ENCODE measurements at places on chromosomes 11 and 22.

DNA sequence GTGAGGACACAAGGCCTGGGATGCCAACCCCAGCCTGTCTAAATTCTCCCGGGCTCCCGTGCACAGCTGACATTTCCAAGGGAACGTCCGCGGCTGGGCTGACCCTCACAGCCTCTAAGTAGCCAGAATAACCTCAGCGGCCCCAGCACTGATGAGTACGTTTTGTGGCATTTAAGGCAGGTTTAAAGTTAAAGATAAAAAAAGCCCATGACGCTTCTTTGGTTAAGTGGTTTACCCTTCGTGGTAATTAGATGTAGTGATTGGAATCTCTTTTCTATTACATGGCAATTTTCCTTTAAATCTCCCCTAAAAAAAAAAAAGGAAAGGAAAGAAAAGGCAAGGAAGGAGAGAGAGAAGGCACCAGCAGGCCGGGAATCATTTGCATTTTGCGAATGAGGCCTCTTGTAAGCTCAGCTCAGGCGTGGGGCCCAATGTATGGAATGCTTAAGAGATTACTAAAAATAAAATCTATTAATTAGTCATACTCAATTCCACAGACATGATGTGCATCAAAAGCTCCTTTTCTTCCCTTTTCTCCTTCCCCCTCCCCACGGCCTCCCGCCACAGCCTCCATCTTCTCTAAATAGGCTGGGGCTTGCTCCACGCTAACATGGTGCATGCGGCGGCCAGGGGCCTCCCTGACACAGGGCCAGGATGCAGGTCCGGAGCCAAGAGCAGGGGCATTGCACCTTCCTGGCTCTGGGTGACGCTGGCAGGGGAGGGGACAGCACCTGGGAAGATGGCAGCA, 44.1 kb downstream of the MACROD1 start:
- DNase-seq: peak; percentile 87

DNA sequence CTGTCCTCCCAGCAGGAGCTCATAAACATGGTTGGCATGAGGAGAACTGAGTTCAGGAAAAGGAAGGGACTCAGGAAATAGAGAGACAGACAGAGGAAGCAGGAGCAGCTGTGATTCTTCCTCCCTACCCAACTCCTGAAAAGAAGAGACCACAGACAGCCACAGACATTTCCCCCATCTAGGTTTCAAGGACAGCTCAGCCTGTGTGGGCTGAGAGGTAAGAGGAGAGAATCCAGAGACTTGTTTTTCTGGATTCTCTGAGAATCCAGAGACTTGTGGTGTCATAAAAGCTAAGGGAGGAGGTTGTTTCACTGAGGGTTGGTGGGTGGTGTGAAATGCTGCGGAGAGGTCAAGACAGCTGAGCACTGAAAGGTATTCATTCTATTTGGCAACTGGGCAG, 19.0 kb upstream of the STK33 start:
- no peak for DNase-seq

DNA sequence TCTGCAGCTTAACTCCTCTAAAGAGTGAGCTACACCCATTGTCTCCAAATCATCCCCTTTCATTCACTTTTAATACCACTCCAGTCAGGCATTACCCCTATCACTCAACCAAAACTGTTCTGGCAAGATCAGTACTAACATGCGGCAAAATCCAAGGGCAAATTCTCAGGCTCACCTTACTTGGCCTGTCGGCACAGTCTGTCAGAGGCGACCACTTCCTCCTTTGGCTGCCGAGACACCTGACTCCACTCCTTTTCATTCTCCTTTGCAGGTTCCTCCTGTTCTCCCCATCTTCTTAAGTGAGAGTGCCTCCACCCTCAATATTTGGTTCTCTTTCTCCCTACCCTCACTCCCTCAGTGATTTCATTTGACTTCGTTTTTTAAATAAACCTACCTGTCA, 4.2 kb downstream of the C11orf91 start:
- DNase-seq: no peak

DNA sequence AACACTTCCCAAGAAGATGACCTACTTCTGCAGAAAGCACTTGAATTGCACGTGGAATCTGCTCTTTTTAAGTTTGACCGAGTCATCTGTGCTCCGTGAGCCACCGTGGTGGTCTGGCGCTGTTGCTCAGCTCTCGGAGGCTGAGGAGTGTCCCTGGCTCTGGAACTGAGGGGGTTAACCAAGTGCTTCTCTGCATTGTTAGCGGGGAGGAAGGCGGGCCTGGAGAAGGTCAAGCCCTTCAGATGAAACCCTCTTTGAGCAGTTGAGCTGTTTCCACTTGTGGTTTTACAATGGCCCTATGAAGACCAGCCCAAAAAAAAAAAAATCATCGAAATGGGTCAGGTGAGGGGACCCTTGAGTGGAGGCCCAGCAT, 286.4 kb downstream of the NTM start:
- DNase-seq: no peak

GRCh38 chr11:13384908-13385640, 77.9 kb downstream of the BTBD10 start:
- peak; percentile 72 for DNase-seq

GRCh38 chr22:32103658-32104315, 55.3 kb downstream of the C22orf42 start:
- no peak for DNase-seq

DNA sequence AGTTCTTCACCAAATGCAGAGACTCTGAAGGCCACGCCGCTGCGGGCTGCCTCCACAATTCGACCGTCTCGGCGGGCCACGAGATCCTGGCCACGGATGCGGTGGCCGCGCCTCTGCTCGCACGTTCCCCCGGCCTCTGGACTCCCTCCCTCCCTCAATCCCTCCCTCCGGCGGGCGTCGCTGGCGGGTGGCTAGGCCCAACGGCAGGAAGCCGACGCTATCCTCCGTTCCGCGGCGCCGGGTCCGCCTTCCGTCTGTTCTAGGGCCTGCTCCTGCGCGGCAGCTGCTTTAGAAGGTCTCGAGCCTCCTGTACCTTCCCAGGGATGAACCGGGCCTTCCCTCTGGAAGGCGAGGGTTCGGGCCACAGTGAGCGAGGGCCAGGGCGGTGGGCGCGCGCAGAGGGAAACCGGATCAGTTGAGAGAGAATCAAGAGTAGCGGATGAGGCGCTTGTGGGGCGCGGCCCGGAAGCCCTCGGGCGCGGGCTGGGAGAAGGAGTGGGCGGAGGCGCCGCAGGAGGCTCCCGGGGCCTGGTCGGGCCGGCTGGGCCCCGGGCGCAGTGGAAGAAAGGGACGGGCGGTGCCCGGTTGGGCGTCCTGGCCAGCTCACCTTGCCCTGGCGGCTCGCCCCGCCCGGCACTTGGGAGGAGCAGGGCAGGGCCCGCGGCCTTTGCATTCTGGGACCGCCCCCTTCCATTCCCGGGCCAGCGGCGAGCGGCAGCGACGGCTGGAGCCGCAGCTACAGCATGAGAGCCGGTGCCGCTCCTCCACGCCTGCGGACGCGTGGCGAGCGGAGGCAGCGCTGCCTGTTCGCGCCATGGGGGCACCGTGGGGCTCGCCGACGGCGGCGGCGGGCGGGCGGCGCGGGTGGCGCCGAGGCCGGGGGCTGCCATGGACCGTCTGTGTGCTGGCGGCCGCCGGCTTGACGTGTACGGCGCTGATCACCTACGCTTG, at the start of gene FUT4:
TSS of gene FUT4 (plus strand) at position 227 of the 951 bp plus-strand sequence. CDS start at position 440, 213 bp downstream.
- peak; percentile 88 for DNase-seq

DNA sequence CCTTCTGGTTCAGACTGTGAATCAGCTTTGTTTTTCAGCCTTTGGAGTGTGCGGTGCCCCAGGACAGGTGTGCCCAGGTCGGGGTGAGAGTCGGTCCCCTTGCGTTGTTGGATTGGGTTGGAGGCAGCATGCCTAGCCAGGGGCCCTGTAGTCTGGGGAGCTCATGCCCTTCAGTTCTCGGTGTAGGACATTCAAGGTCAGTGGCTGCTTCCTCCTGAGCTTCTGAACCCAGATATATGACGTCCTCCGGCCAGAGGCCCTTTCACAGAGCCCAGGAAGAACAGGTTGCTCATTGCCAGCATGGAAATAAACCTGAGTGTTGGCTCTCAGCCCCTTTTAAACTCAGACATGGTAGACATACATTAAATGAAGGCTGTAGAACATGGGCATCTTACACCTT, 2.7 kb downstream of the CSRP3 start:
- no peak for DNase-seq

- no peak for DNase-seq
Observed at GRCh38 chr11:30861064-30861463, 274.9 kb upstream of the MPPED2 start.

- DNase-seq: no peak
Observed at GRCh38 chr11:130220311-130221035, 60.9 kb downstream of the ST14 start.

GRCh38 chr11:2696455-2696854, 3.3 kb downstream of the KCNQ1OT1 start:
- DNase-seq: no peak

- no peak for DNase-seq
Observed at GRCh38 chr22:44206696-44207095, 26.0 kb downstream of the PARVG start.

- no peak for DNase-seq
Observed at GRCh38 chr11:27998552-27998951, 109.4 kb downstream of the KIF18A start.
